ENCODE measurements at places on chromosomes 4 and X.

DNA sequence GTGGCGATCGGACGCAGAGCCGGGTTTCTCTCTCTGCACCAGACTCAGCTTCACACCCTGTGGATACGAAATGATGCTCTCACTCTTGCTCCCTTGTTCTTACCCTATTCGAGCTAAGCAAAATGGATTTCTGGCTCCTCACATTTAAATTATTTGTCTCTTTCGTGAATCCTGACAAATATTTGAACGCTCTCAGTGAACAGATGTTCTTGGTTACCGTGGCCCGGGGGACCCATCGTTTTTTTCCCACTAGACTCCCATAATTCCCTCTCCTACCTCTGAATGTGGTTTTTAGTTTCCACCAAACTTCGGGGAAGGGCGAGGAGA is 630 bp downstream of the SMARCA5 start:
- peak overlapping the region; percentile 99 for H3K27ac ChIP-seq
- H3K36me3 ChIP-seq, result peaks cover 58% of the 10 kb centered on the region
- peaks cover 40% of the 10 kb centered on the region for H3K4me1 ChIP-seq
- peak overlapping the region; percentile 97 for H3K4me3 ChIP-seq
- no peaks in the 10 kb centered on the region for H3K27me3 ChIP-seq

DNA sequence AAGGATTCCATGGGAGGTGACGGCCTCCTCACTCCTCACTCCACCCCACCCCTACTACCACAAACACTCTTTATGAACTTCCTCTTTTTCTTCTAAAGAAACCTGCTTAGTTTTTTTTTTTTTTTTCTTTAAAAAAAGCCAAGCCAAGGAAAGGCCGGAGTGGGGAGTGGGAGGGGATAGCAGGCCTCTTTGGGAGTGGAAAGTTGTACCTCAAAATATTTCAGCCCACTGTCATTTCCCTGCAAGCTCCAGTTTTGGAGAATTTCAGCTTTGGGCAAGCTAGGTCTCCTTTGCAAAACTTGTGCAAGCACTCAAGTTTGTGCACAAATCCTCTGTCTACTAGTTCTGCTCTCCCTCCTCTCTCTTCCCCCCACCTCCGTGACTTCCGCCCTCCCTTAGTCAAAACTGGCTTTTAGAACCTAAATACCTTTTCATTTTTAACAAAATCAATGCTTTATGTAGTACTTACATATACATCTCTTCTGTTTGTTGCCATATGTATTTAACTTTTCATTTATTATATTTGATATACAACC is 512 bp upstream of the ANTXR2 start:
- no peaks in the 10 kb centered on the region for H3K27me3 ChIP-seq
- peak overlapping the region; percentile 97 for H3K27ac ChIP-seq
- peak overlapping the region; percentile 97 for H3K4me3 ChIP-seq
- peaks cover 31% of the 10 kb centered on the region for H3K36me3 ChIP-seq

DNA sequence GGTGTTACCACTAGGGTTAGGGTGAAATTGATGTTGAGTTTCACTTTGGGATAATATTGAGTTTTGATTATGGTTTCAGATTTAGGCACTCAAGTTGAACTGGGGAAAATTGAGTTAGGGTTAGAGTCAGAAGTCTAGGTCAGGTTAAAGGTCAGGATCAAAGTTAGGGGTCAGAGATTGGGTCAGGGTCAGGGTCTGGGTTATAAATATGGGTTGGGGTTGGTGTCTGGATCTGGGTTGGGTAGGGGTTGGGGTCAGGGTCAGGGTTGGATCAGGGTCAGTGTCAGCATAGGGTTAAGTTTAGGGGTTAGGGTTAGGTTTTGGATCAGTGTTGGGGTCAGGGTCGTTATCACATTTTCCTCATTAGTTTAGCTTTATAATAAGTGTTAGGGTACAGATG is 42.7 kb upstream of the IL9R start:
- no peak overlapping the region for H3K4me3 ChIP-seq
- no peaks in the 10 kb centered on the region for H3K36me3 ChIP-seq
- H3K27me3 ChIP-seq, result no peaks in the 10 kb centered on the region
- no peak overlapping the region for H3K27ac ChIP-seq
- no peaks in the 10 kb centered on the region for H3K4me1 ChIP-seq

- peaks cover 25% of the 10 kb centered on the region for H3K36me3 ChIP-seq
- H3K4me3 ChIP-seq, result no peak overlapping the region
- H3K4me1 ChIP-seq, result peaks cover 31% of the 10 kb centered on the region
- no peaks in the 10 kb centered on the region for H3K27me3 ChIP-seq
- no peak for DNase-seq
Measured at GRCh38 chr4:15040916-15041463, 38.7 kb downstream of the CPEB2 start.

- DNase-seq, result no peak
- H3K27ac ChIP-seq, result no peak overlapping the region
- H3K36me3 ChIP-seq, result no peaks in the 10 kb centered on the region
- no peak overlapping the region for H3K4me3 ChIP-seq
- H3K4me1 ChIP-seq, result no peaks in the 10 kb centered on the region
Measured at GRCh38 chrX:39972340-39972739, 125.4 kb downstream of the BCOR start.

- H3K27ac ChIP-seq, result no peak overlapping the region
- DNase-seq, result no peak
- H3K27me3 ChIP-seq, result no peaks in the 10 kb centered on the region
Measured at GRCh38 chrX:97238632-97239031, 354.9 kb downstream of the RPA4 start.

- H3K27ac ChIP-seq, result no peak overlapping the region
- H3K4me1 ChIP-seq, result no peaks in the 10 kb centered on the region
- peaks cover 10% of the 10 kb centered on the region for H3K27me3 ChIP-seq
- H3K4me3 ChIP-seq, result no peak overlapping the region
- peaks cover 3% of the 10 kb centered on the region for H3K36me3 ChIP-seq
Measured at GRCh38 chrX:74636749-74637314, 22.4 kb upstream of the RLIM start.

DNA sequence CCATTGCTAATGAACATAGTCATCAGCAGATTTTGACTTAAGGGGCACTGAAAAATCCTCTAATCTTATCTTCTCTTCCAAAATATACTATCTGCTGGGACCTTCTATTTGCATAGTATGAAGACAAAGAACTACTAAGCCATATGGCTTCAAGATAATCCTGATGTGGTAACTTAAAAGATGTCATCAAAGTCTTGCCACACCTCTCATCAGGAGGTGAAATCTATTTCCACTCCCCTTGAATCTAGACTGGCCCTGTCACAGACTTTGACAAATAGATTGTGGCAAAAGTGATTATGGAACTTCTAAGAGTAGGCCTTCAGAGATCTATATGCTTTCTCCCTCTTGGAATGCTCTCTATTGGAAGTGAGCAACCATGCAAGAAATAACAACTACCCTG is 27.3 kb upstream of the TET2 start:
- peaks cover 7% of the 10 kb centered on the region for H3K27me3 ChIP-seq
- no peaks in the 10 kb centered on the region for H3K36me3 ChIP-seq
- H3K4me3 ChIP-seq, result no peak overlapping the region
- no peaks in the 10 kb centered on the region for H3K4me1 ChIP-seq
- no peak for DNase-seq

DNA sequence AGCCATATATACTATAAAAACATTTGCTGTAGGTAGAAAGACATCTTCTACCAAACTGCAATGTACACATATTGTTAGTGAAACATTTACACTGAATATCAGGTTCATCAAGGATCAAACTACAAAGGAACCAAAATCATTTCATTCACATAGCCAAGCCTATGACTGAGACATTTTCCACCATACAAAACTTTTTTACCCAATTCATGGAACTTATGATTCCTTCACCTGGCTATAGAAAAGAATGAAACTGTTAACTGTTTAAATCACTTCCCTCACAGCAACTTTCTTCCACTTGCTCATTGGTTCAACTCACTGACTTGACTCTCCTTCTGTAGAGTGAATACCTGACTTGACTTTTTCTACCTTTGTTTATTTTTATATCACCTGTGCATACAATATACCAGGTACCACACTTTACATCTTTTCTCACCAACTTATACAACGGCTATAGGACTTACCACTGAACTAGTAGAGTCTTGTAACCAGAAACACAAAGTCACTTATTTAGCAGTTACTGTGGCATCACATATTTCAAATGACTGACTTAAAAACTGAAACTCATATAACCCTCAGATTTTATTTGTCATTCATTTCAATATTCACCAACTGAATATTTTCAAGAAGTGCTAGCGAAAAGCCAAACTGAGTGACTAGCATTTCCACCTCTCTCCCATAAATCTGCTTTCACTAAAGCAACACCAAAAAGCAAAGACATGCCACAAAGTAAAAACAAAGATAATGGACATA is 30.9 kb downstream of the CAMK2D start:
- H3K36me3 ChIP-seq, result peaks cover 9% of the 10 kb centered on the region
- H3K27me3 ChIP-seq, result no peaks in the 10 kb centered on the region
- H3K4me1 ChIP-seq, result peaks cover 64% of the 10 kb centered on the region
- no peak for DNase-seq
- no peak overlapping the region for H3K4me3 ChIP-seq
- H3K27ac ChIP-seq, result no peak overlapping the region

DNA sequence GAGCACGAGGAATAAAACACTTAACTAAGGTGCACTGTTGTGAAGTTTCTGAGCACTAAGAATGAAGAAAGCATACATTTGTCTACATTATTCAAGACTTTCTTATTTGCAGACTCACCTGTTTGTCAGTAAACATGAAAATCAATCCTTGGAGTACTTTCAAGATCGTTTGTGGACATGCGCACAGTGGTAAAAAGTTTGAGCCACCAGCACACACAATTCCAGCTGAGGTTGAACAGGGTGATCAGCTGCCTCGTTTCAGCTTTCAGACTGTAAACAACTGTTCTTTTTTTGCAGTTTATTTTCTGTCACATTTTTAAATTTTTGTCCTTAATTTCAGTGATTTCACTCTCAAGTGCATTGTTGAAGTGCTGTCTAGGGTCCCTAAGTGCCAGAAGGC is 143.8 kb upstream of the VCX2 start:
- H3K36me3 ChIP-seq, result no peaks in the 10 kb centered on the region
- H3K4me1 ChIP-seq, result no peaks in the 10 kb centered on the region
- no peak overlapping the region for H3K4me3 ChIP-seq
- no peaks in the 10 kb centered on the region for H3K27me3 ChIP-seq

DNA sequence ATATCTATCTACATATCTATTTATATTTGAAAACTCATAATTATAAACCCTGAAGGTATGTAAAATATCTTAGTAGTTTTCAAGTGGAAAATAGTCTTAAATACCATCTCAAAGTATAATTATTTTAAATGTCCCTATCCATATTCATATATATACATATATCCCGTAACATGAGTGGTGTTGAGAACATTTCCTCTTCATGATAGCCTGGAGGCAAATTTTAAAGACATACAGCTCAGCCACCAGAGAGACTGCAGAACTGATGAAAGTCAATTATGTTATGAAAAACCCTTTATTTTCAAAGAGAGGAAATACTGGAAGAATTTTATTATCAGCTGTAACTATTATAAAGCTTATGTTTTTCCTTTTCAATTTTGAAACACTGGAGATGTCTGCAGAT is 1806.7 kb upstream of the PCDH7 start:
- H3K4me3 ChIP-seq, result no peak overlapping the region
- no peaks in the 10 kb centered on the region for H3K27me3 ChIP-seq

- no peak overlapping the region for H3K27ac ChIP-seq
- peaks cover 3% of the 10 kb centered on the region for H3K27me3 ChIP-seq
- no peaks in the 10 kb centered on the region for H3K4me1 ChIP-seq
- H3K36me3 ChIP-seq, result no peaks in the 10 kb centered on the region
- no peak overlapping the region for H3K4me3 ChIP-seq
Measured at GRCh38 chr4:182521011-182521410, 277.8 kb downstream of the TENM3 start.

- no peak overlapping the region for H3K4me3 ChIP-seq
- H3K36me3 ChIP-seq, result peaks cover 39% of the 10 kb centered on the region
- no peaks in the 10 kb centered on the region for H3K4me1 ChIP-seq
- no peaks in the 10 kb centered on the region for H3K27me3 ChIP-seq
- H3K27ac ChIP-seq, result no peak overlapping the region
- DNase-seq, result no peak
Measured at GRCh38 chr4:165343353-165344191, 16.1 kb downstream of the MSMO1 start.

- H3K4me1 ChIP-seq, result peaks cover 21% of the 10 kb centered on the region
- no peak for DNase-seq
- no peaks in the 10 kb centered on the region for H3K36me3 ChIP-seq
- H3K27ac ChIP-seq, result no peak overlapping the region
Measured at GRCh38 chr4:148289740-148290139, 152.5 kb downstream of the NR3C2 start.

GRCh38 chr4:10584042-10584441 is 100.5 kb downstream of the CLNK start:
- DNase-seq, result no peak
- H3K27me3 ChIP-seq, result no peaks in the 10 kb centered on the region
- H3K4me3 ChIP-seq, result peak overlapping the region; percentile 46
- H3K36me3 ChIP-seq, result no peaks in the 10 kb centered on the region

- H3K36me3 ChIP-seq, result no peaks in the 10 kb centered on the region
- H3K4me3 ChIP-seq, result no peak overlapping the region
- no peak for DNase-seq
- H3K27me3 ChIP-seq, result peaks cover 20% of the 10 kb centered on the region
- H3K27ac ChIP-seq, result no peak overlapping the region
Measured at GRCh38 chr4:123468479-123469031, 72.0 kb downstream of the SPRY1 start.

DNA sequence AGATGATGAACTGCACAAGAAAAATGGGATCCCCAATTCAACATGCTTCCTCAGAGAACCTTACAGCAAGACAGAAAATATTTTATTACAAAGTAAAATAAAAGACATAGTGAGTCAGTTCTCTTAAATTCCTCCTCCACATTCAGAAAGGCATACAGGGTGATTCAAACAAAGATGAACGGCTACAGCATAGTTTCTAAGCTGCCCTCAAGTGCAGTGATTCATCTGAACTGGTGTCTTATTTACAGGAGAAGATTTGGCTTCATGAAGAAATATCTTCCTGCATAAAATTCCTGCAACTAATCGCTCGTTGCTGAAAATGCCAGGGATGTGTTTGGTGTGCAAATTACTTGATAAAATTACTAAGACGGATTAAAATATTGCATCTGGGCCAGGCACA is 103.6 kb downstream of the PRKX start:
- H3K36me3 ChIP-seq, result peaks cover 69% of the 10 kb centered on the region
- H3K4me1 ChIP-seq, result no peaks in the 10 kb centered on the region
- H3K27me3 ChIP-seq, result no peaks in the 10 kb centered on the region

- H3K4me1 ChIP-seq, result no peaks in the 10 kb centered on the region
- no peaks in the 10 kb centered on the region for H3K27me3 ChIP-seq
- no peaks in the 10 kb centered on the region for H3K36me3 ChIP-seq
Measured at GRCh38 chr4:165926307-165926706, 53.3 kb downstream of the TLL1 start.

GRCh38 chrX:124910611-124911010 is 409.1 kb upstream of the TEX13C start:
- no peaks in the 10 kb centered on the region for H3K36me3 ChIP-seq
- no peak overlapping the region for H3K27ac ChIP-seq
- H3K4me3 ChIP-seq, result no peak overlapping the region
- H3K27me3 ChIP-seq, result no peaks in the 10 kb centered on the region
- H3K4me1 ChIP-seq, result no peaks in the 10 kb centered on the region

GRCh38 chrX:52979993-52980392 is 21.7 kb upstream of the FAM156A start:
- no peaks in the 10 kb centered on the region for H3K36me3 ChIP-seq
- no peak overlapping the region for H3K27ac ChIP-seq
- H3K4me3 ChIP-seq, result no peak overlapping the region
- H3K4me1 ChIP-seq, result no peaks in the 10 kb centered on the region
- no peak for DNase-seq

All from effector memory CD8-positive, alpha-beta T cell (primary cell).